ENCODE measurements at places on chromosomes 1 and 21.

DNA sequence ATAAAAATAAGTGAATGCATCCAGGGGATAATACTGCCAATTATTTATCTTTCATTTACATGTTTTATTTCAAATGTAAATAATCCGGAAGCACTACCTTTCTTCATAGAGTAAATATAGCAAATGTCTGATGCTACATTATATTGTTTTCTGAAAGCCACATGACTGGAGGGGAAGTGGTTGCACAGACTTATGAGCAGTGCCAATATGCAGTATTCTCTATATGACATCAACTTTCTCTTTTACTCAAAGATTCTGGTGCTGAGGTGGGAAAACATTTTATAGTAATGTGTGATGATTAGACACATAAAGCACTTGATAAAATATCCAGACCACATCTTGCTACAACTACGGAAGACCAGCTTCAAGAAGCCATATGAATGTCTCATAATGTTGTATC is 314.7 kb downstream of the NEGR1 start:
- no peak for DNase-seq

- no peak for DNase-seq
Observed at GRCh38 chr1:218742467-218743262, 397.5 kb downstream of the TGFB2 start.

- DNase-seq = no peak
Observed at GRCh38 chr1:214707306-214708087, 104.5 kb downstream of the CENPF start.

GRCh38 chr1:9292361-9293240 is at the start of gene SPSB1:
Gene SPSB1, plus strand, starts transcription at chr1:9292894. Its CDS starts 62,998 bp downstream, at chr1:9355892.
- peak; percentile 74 for DNase-seq

DNA sequence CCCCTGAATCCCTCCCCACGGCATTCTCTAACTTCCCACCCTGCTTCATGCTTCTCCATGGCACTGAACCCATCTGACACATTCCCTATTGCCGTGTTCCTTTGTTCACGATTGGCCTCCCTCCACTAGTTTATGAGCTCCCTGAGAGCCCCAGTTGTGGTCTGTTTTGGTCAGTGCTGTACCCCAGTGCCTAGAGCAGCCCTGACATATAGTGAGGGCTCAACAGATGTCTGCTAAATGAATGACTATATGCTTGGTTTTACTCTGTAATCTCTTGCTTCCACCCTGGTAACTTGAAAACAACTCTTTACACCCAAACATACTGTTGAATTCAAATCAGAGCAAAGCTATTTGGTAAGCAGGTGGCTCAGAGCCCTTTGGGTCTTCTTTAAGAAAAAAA is 171.1 kb upstream of the EDN2 start:
- no peak for DNase-seq

DNA sequence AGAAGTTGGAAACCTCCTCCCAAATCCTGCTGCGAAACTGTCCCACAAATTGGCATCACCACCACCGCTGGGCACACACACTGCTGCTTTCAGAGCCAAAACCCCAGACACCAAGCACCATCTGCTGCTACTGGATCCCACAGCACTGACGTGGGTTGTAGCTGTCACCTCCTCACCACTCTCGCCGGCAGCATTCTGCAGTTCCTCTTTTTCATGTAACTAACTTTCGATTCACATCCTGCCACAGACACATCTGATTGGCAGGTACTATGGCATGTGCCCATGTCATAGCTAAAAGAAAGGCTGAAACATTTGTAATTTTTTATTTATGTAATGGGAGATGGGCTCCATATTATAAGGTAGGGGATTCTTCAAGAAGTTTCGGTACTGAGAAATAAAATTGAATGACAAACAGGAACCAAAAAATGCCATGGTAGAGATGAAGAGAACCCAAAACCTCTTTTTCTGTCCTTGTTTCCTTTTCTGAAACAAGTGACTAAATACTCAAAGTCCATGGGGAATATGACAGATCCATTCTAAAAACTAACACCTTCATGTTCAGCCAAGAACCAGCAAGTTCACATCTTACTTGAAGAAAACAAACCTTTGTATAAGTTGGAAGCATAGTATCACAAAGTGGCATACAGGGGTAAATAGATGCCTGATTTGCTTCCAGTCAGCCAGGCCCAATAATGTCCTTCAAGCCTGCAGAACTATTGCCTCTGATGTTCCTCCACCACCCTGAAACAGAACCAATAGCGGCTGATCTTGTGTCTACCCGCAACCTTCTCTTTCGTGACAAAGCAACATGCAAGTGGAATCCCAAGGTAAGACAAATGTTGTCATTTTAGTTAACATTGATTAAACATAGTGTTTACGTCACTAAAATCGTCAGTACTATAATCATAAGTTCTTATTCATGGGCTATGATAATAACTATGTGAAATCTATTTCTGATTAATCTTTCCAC is 26.6 kb upstream of the RGS13 start:
- DNase-seq = peak; percentile 7

GRCh38 chr1:244970744-244971551 is 106.6 kb upstream of the HNRNPU start:
- DNase-seq = peak; percentile 99

GRCh38 chr1:90045853-90046563 is 51.1 kb downstream of the ZNF326 start:
- no peak for DNase-seq

GRCh38 chr1:196105901-196106300 is 502.3 kb downstream of the KCNT2 start:
- DNase-seq = no peak

DNA sequence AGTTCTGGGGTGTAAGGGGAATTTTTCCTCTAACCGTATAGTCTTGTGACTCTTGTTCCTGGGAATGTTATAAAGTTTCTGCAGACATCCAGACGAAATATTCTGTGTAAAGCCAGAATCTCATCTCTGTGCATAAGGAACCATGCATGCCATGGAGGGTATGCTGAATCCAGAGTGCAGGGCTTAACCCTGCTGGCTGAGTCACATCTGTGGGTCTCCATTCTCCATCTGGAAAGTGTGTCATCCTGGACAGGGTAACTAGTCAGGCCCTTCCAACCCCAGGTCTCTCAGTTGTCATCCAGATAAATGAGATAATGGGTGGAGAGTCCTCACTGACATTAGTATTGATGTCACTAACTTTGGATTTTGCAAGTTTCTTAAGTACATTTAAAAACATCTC is 48.8 kb downstream of the ATP5PO start:
- no peak for DNase-seq

GRCh38 chr1:169999761-170000160 is 74.7 kb downstream of the KIFAP3 start:
- no peak for DNase-seq

GRCh38 chr1:160363951-160364735 is 2.7 kb upstream of the NHLH1 start:
- no peak for DNase-seq

DNA sequence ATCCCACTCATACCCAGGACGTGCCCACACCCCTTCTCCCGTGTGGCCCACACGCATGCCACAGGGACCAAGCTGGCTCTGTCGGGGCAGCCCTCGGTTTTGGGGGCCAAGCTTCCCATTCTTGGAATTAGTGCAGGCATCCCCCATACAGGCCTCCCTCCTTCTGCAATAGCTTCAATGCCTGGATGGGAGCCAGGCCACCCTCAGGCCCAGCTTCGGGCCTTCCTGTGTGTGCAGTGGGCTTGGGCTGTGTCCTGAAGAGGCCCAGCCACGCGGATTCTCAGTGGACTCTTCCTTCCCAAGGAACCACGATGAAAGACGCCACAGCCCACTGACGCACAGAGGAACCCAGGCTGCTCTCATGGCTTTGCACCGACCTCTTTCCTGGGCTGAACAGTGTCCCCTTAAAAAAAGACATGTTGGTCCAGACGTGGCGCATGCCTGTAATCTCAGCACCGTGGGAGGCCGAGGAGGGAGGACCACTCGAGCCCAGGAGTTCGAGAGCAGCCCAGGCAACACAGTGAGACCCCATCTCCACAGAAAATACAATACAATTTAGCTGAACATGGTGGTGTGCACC is 3.4 kb downstream of the KRTAP10-11 start:
- no peak for DNase-seq
